Cardiac fibroblast (primary cell): ENCODE measurements at places on chromosomes 7 and 10.
A peak's percentile ranks its signal among the peaks of the same experiment; 100 is the strongest.

DNA sequence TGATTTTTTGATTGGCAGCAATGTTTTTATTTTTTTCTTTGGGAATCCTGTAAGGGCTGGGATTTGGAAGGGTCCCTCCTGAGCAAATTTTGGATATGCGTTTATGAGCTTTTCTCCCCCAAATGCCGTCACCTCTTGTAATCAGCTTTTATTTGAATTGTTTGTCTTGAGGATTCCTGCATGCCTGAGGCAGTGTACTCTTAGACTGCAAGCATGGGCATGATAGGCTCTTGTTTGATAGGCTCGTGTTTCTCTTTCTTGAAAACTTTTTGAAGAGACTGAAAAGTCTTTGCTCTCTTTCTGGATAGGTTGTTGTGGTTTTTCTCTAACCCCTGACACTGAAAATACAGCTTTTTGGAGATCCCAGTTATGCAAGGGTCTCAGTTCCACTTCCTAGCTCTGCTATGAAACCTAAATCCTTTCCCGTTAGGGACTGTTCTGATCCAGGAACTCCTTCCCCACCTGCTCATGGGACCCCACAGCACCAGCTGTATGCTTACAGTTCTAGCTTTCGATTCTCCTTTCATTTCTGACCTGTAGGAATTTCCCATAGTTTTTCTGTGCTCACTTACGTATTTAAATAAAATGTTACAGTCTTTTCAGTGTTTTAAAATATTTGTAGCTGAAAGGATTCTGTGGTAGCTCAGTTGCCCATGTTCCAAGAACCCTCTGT is 17.2 kb downstream of the TSPAN13 start:
- DNase-seq = no peak

- peak; percentile 88 for DNase-seq
These were observed 53.8 kb downstream of the ARL5B start for GRCh38 chr10:18713077-18713476.

- peak; percentile 84 for DNase-seq
These were observed 525.8 kb downstream of the KIF20B start for GRCh38 chr10:90227217-90227656.

DNA sequence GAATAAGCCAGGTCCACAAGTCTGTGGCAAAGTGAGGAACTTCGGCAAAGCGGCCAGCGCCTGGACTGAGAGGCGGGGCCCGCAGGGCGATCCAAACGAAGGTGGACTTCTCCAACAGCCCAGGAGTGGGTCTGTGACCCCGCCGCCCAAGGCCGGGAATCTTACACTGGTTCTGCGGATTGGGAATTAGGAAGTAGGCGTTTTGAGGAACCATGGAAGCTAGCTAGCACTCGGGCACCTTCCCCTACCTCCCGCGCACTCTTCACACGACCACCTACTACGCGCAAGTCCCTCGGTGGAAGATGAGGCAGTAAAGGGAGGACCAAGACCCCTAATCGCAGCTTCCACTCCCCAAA is 570 bp upstream of the ARF5 start:
- no peak for DNase-seq

- DNase-seq = no peak
These were observed 229.2 kb downstream of the TCERG1L start for GRCh38 chr10:131082201-131082850.

DNA sequence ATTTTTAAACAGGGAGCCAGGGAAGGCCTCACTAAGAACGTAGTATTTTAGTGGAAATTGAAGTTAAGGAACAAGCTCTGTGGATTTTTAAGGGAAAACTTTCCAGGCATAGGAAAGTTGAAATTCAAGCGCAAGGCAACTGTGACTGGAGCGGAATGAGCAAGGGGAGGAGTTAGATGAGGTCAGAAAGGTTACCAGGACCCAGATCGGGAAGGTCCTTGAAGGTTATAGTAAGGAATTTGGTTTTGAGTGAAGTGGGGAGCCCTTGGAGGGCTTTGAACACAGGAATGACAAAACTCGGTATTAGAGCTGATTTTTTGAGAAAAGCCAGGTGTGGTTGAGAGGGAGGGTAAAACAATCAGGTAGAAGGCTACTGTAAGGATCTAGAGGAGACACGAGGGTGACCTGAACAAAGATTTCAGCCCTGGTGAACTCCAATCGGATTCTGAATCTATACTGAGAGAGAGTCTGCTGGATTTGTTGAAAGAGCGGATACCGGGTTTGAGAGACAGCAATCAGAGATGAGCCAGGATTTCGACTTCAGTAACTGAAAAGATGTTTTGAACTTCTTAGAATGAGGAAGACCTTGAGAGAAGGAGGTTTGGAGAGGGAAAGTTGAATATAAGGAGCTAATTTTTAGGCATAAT is 1013.9 kb downstream of the NRG3 start:
- no peak for DNase-seq

DNA sequence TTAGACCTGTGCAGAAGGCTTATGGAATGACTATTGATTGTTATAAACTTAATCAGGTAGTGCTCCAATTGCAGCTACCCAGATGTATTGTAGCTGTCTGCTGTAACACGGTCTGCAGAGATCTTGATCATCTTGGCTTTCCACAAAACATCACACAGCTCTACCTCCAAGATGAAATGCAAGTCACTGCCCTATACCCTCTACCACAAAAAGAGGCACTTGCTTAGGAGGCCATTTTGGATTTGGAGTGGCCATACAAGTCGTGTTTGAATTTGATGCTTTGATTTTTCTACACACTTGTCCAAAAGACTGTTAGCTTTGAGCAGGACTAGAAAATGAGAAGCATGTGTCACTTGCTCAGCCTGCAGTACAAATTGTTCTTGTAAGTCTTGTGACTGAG is 377.2 kb downstream of the TNS3 start:
- no peak for DNase-seq

- no peak for DNase-seq
These were observed 609.0 kb downstream of the SDK1 start for GRCh38 chr7:3910054-3910453.

DNA sequence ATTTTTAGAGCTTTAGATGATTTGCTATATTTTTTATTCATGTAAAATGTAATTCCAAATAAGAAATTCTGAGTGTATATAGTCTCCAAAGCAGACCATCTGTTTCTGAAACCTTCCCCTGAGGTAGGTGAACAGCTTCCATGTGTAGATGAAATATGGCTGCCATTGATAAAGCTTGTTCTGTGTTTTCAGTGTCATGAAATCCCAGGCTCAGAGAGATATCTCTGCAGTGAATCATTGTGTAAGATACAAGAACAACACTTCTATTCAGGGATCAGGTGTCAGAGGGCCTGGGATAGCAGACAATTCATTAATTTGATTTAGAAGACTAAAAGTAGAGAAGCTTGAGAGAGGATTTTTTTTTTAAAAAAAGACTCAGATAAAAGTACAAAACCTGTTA is 29.1 kb downstream of the ACTA2 start:
- DNase-seq = peak; percentile 20

GRCh38 chr7:95669513-95669912 is 73.2 kb upstream of the PDK4 start:
- no peak for DNase-seq

- no peak for DNase-seq
These were observed 67.4 kb downstream of the LRRC18 start for GRCh38 chr10:48872234-48872633.

GRCh38 chr10:108439397-108439796 is 1274.9 kb upstream of the SORCS1 start:
- DNase-seq = no peak

DNA sequence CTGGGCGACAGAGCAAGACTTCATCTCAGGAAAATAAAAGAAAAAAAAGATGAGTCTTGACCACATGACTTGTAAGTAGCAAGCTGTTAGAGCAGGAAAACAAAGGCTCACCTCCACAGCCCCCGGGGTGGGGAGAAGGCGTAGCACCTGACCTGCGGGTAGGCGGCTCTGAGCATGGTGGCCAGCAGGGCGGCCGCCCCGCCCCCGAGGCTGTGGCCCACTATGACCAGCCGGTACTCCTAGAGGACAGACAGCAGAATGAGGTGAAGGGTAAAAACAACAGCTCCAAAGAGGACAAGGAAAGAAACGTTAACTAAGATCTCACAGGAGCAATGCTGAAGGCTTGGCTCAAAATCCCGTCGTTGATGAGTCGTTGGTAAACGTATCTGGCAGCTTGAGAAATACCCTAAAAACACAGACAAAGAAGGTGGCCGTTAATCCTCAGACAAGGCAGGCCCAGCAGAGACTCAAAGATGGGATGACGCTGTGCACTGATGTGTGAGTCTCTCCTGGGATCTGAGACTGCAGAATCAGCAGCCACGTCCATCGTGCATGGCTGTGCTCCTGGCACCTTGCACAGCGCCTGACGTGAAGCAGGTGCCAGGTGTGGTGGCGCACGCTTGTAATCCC is 31.1 kb downstream of the DAGLB start:
- DNase-seq = peak; percentile 32

- DNase-seq = no peak
These were observed 59.7 kb upstream of the PDCD4 start for GRCh38 chr10:110811791-110812581.

- DNase-seq = peak; percentile 87
These were observed 8.7 kb downstream of the NCAPG2 start for GRCh38 chr7:158695726-158696452.

DNA sequence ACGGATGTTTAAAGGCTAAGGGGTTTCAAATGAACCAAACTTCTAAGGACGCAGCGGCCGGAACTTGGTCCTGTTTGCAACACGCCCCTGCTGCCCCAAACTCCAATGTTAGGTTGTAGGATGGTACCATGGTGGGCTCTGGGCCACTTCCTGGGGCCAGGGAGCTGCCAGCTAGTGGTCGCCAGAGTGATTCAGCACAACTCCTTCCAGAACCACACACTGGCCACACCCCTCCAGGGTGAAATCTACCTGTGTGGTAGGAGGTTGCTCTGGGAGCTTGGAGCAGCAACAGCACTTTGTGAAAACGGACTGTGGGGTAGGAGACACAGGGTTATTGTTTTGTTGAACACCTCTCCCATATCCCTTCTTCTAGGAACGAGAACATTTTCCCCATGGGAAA is 161.1 kb downstream of the FANK1 start:
- no peak for DNase-seq

GRCh38 chr10:24554036-24554435 is 169.7 kb downstream of the ARHGAP21 start:
- DNase-seq = no peak

DNA sequence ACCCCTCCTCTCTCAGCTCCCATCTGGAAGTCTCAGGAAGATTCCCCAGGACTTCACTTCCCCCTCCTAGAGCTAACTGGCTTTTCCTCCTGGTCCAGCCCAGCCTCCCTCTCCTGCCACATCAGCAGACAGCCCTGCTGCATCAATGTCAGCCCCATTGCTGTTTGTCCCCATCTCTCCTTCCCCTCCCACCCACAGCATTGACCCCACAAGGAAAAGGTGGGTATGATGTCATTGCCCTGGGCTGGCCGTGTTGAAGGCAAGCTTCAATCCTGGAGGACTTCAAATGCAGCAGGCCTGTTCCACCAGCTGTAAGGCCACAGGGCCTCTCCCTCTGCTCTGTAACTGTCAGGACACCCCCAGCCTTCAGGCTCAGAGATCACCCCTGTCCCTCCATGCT is 66.5 kb downstream of the C10orf105 start:
- no peak for DNase-seq

GRCh38 chr7:128910569-128910945 is at the start of gene KCP:
TSS of gene KCP (minus strand) at chr7:128910709. CDS start at chr7:128910676, 33 bp downstream.
- no peak for DNase-seq

- no peak for DNase-seq
These were observed 163.2 kb downstream of the DKK1 start for GRCh38 chr10:52477305-52477704.

DNA sequence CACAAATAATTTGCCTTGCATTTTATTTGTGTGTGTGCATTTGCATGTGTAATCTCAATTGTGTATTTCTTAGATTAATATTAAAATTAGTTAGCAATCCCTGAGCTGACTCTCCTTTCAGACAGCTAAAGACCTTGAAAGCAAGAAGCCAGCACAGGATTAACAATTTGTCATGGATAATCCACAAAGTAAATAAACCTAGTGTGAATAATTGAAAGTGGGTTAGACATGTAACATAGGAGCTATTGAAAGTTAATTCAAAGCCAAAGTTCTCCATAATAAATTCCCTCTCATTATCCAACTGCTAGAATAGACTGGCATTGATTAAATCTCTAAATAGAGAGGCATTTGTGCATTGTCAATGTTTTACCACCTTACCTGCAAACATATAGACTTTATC is 326.1 kb downstream of the PLXDC2 start:
- no peak for DNase-seq

DNA sequence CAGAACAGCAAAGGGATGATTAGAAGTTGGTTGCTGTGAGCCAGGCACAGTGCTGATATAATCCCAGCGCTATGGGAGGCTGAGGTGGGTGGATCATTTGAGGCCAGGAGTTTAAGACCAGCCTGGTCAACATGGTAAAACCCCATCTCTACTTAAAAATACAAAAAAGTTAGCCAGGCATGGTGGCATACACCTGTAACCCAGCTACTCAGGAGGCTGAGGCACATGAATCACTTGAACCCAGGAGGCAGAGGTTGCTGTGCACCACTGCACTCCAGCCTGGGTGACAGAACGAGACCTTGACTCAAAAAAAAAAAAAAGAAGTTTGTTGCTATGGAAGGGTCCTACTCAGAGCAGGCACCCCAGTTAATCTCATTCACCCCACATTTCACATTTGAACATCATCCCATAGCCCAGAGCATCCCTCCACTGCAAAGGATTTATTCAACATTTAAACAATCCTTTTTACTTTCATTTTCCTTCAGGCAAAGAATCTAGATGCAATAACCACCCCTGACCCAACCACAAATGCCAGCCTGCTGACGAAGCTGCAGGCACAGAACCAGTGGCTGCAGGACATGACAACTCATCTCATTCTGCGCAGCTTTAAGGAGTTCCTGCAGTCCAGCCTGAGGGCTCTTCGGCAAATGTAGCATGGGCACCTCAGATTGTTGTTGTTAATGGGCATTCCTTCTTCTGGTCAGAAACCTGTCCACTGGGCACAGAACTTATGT is 4.1 kb downstream of the IL6 start:
- peak; percentile 63 for DNase-seq

- no peak for DNase-seq
These were observed 2.6 kb downstream of the PRPF18 start for GRCh38 chr10:13589316-13589715.

DNA sequence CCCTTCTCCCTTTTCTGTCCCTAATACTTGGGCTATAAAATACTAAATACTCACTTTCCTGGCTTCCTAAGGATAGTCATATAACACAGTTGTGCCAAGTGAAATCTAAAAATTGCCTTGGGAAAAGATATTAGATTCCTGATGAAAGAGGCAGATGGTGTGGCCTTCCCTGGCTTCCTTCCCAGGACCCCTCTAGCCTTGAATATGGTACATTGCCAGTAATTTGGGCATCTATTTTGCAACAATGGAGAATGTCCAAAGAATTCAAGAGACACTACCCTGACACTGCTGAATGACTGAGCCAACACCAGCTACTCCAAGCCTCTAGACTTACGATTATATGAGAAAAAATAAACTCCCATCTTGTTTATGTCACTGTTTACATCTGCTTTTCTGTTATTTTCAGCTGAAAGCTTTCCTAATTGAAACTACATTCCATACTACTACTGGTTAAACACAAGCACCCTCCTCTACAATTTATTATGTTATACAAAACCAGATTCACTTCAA is 17.9 kb downstream of the COPG2 start:
- peak; percentile 52 for DNase-seq
